Stimulated activated CD4-positive, alpha-beta T cell treated with anti-CD3 and anti-CD28 coated beads, Interleukin-4, amount 100 ng/mL, for 48 hours (primary cell): ENCODE measurements at places on chromosomes 7 and 10.

GRCh38 chr7:5689118-5689517 lies 92.3 kb downstream of the RNF216 start:
- DNase-seq: peak; percentile 43

- no peak for DNase-seq
Measured at GRCh38 chr10:107164992-107165391, 486 bp upstream of the SORCS1 start.

DNA sequence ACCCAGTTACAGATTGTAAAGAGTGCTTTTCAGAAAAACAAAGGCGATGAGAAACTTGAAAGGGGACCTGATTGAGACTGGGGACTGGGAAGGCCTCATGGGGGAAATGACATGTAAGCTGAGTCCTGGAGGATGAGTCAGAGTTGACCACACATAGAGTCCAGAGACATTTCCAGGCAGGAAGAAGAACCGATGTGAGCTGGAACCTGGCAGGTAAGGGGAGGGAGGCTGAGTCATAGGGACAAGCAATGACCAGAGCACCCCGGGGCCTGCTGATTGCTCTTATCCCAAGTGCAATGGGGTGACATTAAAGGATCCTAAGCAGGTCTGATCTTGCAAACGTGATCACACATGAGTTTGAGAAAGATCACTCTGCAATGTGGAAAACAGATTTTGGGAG lies 11.7 kb downstream of the TLL2 start:
- DNase-seq: no peak

DNA sequence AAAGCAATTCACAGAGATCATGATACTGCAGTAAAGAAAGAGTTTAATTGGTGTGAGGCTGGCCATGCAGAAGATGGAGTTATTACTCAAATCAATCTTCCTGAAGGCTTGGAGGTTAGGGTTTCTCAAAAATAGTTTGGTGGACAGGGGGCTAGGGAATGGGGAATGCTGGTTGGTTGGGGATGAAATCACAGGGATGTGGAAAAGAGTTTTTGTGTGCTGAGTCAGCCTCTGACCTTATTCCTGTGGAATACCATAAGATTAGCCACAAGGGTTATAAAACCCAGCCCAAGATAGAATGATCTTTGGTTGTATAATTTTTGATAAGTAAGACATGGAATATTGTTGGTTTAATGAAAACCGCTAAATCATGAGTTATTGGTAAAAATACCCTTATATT lies 764.3 kb downstream of the TYW1 start:
- no peak for DNase-seq
